Renal cortex interstitium (tissue), 15 donors: ENCODE measurements at places on chromosomes 2 and 18. TPM values are rescaled to one million over a fixed set of nuclear protein-coding genes. Genes with fewer than 3 reads are reported as not detected.

DNA sequence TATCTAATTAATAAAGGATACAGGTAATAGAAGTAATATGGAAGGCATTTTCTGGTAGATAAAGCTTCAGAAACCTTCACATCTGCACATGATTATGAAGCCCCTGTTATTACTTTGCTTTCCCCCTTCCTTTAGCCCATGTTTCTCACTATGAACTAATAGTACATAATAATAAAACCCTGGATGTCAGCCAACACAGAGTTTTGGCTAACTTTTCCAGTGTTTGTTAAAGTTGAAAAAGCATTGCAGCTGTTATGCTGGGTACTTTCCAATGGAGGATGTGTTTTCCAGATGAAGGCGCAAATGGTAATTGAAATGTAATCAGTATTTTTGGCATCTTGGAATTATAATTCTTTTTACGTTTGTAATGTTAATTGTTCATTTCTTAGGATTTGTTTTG is 43.5 kb downstream of the SPTBN1 start:
- peak; percentile 77 for DNase-seq

Gene KCNK3
- polyA plus RNA-seq, result 9.3 TPM

Gene TEKT4
- 0.23 TPM for polyA plus RNA-seq

GRCh38 chr18:23618862-23619387 is 32.6 kb upstream of the NPC1 start:
- DNase-seq, result no peak

- no peak for DNase-seq
These were observed 208.1 kb upstream of the KLHL14 start for GRCh38 chr18:32980896-32981295.

Gene LRP1B
- polyA plus RNA-seq, result 1.1 TPM

Gene AFF3
- polyA plus RNA-seq, result 24.2 TPM

DNA sequence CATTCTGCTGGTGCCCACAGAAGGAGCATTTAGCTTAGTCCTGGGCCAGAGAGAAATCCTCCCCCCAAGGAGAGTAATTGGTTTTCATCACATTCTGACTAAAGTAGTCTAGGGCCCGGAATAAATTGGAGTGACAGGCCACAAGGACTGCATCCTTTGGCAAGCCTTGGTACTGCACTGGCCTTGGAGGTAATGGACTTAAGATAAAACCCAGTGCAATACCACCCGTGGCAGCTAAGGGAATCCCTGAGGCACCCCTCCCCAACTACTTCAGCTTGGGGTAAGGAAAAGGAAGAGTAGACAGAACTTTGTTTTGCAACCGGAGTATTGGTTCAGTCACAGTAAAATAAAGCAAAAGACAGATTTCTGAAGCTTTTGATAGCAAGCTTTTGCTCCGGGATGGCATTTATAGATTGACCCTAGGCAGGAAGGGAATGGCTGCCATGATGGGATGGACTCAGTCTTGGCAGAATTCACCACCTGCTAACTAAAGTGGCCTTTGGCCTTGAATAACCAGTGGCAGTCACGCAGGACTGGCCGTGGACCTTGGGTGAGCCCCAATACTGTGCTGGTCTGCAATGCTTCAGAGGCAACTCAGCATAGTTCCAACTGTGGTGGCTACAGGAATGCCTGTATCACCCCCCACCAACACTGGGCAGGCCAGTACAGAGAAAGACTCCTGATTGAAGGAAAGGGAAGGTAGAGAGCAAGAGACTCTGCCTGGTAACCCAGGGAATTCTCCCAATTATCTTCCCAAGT is 14.1 kb downstream of the ORC4 start:
- DNase-seq, result no peak

- no peak for DNase-seq
These were observed 92.7 kb upstream of the CNGA3 start for GRCh38 chr2:98253461-98254070.

DNA sequence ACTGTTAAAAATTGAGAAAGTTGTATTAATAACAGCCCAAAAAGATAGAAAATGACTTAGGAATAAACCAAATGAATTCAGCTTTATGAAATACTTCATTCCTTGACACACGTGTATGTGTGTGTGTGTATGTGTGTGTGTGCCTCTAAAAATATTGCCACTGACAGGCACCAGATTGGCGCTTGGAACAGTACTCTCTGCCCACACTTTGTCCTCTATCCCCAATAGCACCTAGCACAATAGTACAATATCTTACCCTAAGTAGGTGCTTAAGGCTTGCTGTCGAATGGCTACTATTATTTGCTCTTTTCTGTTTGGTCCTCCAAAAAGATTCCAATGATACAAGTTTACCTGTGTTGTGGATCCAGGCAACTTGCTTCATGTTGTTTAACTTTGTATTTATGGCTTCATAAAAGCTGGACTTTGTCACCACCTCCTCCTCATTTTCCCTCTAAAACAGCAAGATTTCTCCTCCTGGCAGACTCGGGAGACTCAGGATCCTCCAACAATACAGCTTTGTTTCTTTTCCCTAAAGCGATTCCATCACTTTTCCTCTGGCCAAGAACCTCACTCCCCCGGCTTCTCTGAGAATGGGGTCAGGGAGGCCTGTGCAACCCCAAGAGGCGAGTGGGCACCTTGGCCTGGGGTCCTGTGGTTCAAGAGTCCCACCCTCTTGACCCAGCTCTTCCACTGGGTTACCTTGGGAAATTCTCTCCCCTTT is 43.3 kb upstream of the LCLAT1 start:
- no peak for DNase-seq

DNA sequence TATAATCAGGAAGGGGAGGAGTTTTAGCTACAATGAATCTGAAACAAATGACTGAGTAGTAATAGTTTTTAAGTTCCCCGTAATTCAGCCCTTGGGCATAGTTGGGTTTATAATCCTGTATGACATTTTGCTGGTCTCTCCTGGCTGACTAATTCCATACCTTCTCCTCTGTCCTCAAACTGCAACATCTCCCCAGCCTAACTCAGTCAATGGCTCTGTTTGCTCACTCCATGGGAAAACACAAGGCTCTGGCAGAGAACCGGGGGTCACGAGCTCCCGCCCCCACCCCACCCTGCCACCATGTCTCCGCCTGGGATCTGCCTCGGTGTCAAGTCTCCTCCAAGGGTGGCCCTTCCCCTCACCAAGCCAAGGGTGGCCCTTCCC is 168.6 kb downstream of the HDAC4 start:
- no peak for DNase-seq

DNA sequence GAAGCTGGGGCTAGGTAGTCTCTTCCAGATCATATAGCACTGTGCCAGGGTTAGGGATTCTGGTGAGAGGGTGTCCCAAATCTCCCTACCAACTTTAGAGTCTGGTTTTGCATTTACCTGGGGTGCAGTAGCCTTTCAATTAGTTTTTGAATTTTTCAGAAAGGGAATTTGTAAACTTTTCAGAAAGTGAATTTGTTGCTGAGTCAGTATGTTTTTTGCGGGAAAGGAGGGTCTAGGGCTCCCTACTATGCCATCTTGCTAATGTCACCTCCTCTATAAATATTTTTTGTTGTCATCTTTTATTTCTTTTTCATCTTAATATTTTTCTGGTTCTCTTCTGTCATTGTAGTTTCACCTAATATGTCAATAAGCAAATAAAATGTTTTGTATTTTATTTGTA is 95.8 kb upstream of the FAM98A start:
- DNase-seq, result no peak

DNA sequence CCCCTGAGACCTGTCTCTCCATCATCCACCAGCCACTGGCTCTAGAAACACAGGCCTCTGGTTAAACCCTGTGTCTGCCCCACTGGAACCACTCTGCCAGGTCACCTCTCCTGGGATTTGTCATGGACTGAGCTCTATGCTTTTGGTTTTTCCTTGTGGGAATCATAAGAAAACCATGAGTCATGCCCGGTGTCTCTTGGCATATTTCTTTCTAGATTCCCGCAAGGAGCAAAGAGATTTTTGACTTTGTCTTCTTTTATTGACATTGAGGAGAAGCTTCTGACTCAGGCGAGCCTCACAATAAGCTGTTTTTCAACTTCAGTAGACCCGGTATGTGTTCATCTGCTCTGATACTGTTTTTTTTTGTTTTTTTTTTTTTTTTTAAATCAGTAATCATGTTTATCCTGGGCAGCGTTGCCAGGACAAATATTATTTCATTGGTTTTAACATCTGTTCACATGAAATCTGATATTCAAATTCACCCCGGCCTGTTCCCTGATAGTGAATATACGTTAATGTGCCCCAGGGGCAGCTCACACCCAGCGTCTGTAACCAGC is 207.1 kb downstream of the ACKR3 start:
- DNase-seq, result no peak

- no peak for DNase-seq
These were observed 85.0 kb downstream of the LIPG start for GRCh38 chr18:49646873-49647272.

DNA sequence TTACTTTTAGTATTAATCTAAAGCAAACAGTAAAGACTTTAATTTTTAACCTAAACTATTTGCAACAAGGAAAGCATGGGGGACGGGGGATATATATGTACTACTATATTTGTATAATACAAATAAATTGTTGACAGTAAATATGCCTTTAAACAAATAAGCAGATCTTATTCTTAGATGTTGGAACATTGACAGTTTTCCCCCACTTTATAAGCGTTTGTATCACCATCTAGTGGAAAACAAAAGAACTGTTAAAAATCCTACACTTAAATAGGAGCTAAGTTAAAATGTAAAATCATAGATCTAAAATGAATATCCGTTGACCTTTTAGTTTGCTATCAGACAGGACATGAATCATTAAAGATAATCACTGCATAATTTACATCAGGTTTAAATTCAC is 50.0 kb downstream of the RBBP8 start:
- DNase-seq, result peak; percentile 10

Gene IGFBP2
- 209 TPM for polyA plus RNA-seq

GRCh38 chr2:234905547-234906265 is 46.1 kb upstream of the SH3BP4 start:
- DNase-seq, result no peak

DNA sequence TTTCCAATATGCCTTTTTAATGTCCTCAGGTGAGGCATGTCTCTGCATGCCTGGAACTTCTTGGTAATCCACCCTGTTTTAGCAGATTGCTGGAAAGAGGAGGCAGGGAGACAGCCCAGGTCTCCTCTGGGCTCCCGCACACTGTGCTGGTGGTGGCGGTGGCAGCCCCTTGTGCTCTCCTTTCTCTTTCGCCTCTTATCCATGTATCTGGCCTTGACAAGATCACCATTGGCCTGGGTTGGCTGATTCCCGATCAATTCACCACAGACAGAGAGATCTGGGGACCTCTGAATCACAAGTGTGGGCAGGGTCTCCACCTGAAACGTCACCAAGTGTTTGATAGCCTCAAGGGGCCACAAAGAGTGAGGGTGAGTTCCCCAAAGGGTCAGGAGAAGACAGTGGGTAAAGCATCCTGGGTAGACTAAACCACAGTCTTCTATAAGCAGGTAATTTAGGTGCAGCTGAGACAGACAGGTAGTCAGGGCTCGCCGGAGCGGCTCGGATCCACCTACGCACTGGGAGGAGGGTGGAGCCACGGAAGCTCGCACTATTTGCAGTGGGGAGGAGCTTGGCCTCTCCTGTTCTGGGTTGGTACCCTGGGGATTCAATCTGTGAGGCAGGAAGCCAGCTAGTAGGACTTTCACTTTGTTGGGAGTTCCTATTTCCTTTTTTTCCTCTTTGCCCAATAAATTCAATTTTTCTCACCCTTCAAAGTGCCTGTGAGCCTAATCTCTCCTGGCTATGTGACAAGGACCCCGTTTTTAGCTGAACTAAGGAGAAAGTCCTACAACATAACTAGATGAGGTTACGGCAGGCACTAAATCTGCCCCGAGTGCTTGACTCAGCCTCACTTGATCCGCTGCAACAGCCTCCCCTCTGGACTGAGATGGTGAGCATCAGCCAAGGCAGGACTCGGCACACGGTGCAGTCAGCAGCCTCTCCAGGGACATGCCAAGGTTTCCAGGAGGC is 57.6 kb downstream of the SLC4A3 start:
- DNase-seq, result peak; percentile 53

DNA sequence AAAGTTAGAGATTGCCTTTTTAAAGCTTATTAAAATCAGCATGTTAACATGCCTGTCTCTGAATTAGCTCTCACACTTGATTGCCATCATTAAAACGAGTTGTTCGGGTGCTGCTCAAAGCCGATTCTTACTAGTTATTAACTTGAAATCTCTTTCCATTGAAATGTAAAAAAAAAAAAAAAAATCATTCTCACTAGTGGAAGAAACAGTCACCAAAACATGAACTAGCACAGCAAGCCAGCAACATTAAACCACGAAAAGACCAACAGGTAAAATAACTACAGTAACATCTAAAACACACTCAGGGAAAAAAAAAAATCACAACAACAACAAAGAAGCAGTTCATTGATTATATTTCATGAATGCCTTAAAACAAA is 264.5 kb downstream of the MEIS1 start:
- DNase-seq, result no peak

- peak; percentile 48 for DNase-seq
These were observed 1.5 kb upstream of the UGP2 start for GRCh38 chr2:63840081-63840784.

GRCh38 chr2:45849491-45850283 is 198.2 kb downstream of the PRKCE start:
- no peak for DNase-seq

Gene EFEMP1
- 97.8 TPM for polyA plus RNA-seq

Gene TMEM37
- 72.9 TPM for polyA plus RNA-seq

Gene SKA1
- 5.8 TPM for polyA plus RNA-seq

Gene STON1
- polyA plus RNA-seq, result 34.5 TPM

Gene KCNJ3
- 7.1 TPM for polyA plus RNA-seq

Gene GCG
- not detected for polyA plus RNA-seq

DNA sequence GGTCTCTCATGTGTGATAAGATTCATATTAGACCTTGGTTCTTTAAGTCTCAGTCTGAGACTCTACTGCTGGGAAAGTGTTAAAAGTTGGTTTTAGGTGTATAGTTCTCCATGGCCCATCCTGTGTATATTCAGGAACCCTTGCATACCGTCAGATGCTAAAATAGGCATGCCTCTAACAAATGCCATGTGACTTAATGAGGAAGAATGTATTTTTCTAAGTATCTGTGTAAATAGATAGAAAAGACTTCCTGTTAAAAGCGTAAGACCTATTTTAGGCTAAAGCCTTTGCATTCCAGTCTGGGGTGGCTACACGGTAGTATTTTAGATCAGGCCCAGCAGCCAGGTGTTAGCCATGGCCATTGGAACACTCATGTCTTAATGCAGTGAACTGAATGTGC is 73.3 kb downstream of the RHBDD1 start:
- no peak for DNase-seq

DNA sequence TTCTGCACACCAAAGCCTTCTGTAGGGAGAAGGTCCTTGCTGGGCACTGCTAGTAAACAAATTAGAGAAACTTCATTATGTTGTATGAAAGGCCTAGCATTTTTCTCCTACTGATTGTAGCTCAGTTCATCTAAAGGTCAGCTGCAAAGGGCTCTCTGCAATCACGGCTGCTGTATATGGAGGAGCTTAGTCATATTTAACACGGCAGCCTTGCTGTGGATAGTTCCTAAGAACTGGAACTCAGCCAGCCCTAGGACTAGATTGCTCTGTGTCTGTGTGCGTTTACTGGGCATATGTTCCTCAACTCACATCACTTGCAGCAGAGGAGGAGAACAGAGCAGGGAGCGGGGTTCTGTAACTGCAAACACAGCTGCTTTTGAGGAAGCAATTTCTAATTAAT is 1103.9 kb upstream of the KLHL29 start:
- DNase-seq, result no peak

Gene SNED1
- polyA plus RNA-seq, result 8.1 TPM

Gene UGP2
- polyA plus RNA-seq, result 115 TPM
